ENCODE measurements at places on chromosomes 13 and 19. TPM values are rescaled to one million over a fixed set of nuclear protein-coding genes. Genes with fewer than 3 reads are reported as not detected.

Gene NCCRP1
- not detected for total RNA-seq

Gene MAST1
- not detected for total RNA-seq

Gene GRIK5
- total RNA-seq = not detected

DNA sequence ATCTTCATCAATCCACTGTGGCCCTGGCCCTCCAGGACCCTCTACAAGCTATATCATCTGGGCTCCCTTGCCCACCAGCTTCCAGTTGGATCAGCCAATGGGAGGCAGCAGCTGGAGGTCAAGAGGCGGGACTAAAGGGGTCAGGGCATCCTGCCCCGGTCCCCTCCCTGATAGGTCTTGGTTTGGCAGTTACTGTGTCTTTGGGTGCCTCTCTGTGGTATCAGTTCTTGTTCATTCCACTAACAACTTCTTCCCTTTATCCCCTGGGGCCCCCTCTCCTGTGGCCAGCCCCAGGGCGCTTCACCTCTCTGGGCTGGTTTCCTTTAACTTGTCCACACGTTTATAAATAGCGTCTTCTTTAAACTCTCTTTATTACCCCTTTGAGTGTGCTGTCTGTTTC is 83.6 kb downstream of the DCT start:
- DNase-seq = no peak

DNA sequence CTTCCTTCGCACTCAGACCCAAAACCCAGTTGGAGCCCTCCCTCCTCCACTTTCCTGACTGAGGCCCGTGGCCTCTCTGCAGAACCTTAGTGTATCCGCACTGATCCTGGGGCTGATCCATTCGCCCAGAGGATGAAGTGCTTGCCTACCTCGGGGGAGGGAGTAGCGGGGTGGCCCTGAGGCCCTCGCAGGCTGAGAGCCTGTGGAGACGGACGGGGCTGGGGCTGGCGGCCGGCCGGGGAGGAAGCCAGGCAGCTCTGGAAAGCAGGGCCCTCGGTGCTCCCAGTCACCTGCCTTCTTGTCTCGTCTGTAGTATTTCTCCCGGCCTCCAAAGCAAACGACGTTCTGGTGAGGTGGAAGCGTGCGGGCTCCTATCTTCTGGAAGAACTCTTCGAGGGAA is 1.3 kb downstream of the PROZ start:
- DNase-seq = no peak
